ENCODE measurements at places on chromosomes 5 and 9. TPM values are rescaled to one million over a fixed set of nuclear protein-coding genes. Genes with fewer than 3 reads are reported as not detected.

The CER1 gene
- not detected for total RNA-seq

The ZMAT2 gene
- total RNA-seq = 24.3 TPM

The PLPPR1 gene
- total RNA-seq = not detected

The FBLL1 gene
- not detected for total RNA-seq

The PRR7 gene
- total RNA-seq = 34.3 TPM

The PCDHGB6 gene
- 0.10 TPM for total RNA-seq

The STKLD1 gene
- not detected for total RNA-seq

The SPEF2 gene
- 1.1 TPM for total RNA-seq

The HTR1A gene
- not detected for total RNA-seq

The TLX3 gene
- not detected for total RNA-seq

The SHC3 gene
- total RNA-seq = 0.03 TPM

The ACSL6 gene
- 0.03 TPM for total RNA-seq

The C5orf63 gene
- total RNA-seq = 0.37 TPM

The HSDL2 gene
- 14.4 TPM for total RNA-seq
